ENCODE measurements at places on chromosomes 3 and 15. TPM values are rescaled to one million over a fixed set of nuclear protein-coding genes. Genes with fewer than 3 reads are reported as not detected.
A peak's percentile ranks its signal among the peaks of the same experiment; 100 is the strongest.

Gene FANCD2OS
- not detected for total RNA-seq

DNA sequence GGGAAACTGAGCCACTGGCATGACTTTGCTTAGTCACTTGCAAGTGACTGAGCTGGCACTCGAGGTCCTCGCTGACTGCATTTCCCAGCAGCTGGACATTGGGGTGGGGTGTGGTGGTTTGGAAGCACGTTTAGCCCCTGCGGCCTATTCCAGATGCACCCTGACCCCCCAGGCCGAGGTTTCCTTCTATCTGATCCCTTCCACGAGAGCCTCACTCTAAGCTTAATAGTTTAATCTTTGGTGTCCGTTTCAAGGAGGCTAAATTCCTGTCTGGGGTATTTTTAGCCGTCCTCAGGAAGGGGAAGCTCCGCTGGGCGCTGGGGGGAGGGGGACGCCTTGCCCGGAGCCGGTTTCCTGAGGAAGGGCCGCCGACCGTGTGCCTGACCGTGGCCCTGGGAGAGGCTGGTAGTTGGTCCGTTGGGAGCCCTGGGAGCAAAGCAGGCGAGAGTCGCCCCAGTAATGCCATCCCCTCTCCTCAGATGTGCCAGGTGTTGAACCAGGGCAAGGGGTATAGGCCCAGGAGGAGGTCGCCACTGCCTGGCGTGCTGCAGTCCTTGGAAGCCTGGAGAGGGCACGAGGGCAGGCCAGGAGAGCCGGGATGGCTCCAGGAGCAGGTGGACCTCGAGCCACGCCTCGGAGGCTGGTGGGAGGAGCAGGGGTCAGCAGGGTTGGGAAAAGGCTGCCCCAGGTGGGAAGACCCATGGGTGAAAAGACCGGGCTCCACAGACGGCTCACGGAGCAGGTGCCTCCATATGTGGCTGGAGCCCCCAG is 37.2 kb downstream of the IDH2 start:
- H3K27ac ChIP-seq, result no peak overlapping the region
- H3K36me3 ChIP-seq, result no peaks in the 10 kb centered on the region
- no peak overlapping the region for H3K4me3 ChIP-seq
- no peak for DNase-seq

- no peak overlapping the region for H3K27ac ChIP-seq
- no peak overlapping the region for H3K4me3 ChIP-seq
- no peak for DNase-seq
- peaks cover 3% of the 10 kb centered on the region for H3K36me3 ChIP-seq
Measured at GRCh38 chr3:186095561-186096081, 13.3 kb downstream of the ETV5 start.

DNA sequence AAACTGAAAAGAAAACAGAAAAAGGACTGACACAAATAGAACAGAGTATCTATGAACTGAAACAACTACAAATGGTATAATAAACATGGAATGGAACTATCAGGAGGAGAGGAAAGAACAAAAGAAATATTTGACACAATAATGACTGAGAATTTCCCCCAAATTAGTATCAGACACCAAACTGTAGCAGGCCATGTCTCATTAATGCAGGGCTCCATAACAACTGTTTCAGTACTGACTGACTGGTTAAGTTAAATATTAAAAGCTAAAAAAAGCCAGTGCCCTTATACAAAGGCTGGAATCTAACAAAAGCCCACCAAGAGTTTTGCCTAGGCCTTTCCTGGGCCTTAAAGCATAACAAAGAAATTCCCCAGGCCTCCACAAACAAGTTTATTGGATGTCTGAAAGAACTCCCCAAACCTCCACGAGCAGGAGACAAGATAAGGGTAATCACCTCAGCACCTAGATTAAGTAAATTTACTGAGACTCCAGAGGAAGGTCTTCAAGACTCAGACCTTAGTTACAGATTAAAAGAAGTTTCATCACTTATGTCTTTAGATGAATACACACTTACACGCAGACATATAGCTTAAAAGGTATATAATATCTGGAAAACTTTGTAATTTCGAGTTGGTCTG is 45.7 kb downstream of the KPNA1 start:
- H3K36me3 ChIP-seq, result peaks cover 3% of the 10 kb centered on the region
- H3K4me3 ChIP-seq, result no peak overlapping the region
- H3K27ac ChIP-seq, result peak overlapping the region; percentile 43
- peaks cover 45% of the 10 kb centered on the region for H3K4me1 ChIP-seq

Gene TNIK
- total RNA-seq, result 98.9 TPM

GRCh38 chr15:38093931-38094330 is 158.7 kb upstream of the SPRED1 start:
- DNase-seq, result no peak
- no peak overlapping the region for H3K4me3 ChIP-seq
- no peaks in the 10 kb centered on the region for H3K4me1 ChIP-seq
- no peak overlapping the region for H3K27ac ChIP-seq
- no peaks in the 10 kb centered on the region for H3K27me3 ChIP-seq
- no peaks in the 10 kb centered on the region for H3K36me3 ChIP-seq

- H3K4me3 ChIP-seq, result no peak overlapping the region
- H3K27ac ChIP-seq, result no peak overlapping the region
- no peaks in the 10 kb centered on the region for H3K4me1 ChIP-seq
- no peaks in the 10 kb centered on the region for H3K27me3 ChIP-seq
- no peak for DNase-seq
Measured at GRCh38 chr3:101279162-101279561, 41.2 kb downstream of the IMPG2 start.

DNA sequence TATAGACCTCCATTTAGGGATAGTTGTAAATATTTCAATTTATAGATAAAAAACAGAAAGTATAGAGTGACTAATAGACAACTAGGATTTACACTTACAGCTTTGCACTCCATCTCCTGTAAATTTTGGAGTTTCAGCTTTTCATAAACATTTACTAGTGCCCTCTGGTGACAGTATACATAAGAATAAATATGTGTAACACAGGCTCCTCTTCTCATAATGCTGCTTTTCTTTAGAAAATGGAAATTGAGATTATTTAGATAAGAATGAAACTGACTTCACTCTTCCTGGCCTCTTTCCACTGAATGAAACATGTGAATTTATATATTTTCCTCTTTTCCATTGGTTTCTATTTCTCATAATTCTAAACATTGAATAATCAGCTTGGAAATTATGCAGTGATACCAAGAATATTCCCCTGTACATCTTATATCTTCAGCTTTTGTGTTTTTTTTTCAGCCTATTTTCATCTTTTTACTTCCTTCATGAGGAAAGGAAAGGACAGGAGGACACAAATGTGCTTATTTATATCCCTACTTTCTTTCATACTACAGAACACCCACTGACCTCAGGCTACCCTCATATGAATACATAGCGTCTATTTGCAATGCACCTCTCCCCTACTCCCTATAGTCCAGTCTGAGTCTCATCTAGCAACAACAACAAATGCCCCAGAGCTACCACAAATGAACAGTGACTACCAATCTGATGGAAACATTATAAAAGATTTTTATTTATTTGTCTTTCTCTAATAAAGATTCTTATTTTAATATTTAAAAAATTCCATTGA is 103.1 kb upstream of the CCDC39 start:
- no peak overlapping the region for H3K27ac ChIP-seq
- H3K36me3 ChIP-seq, result no peaks in the 10 kb centered on the region
- H3K4me3 ChIP-seq, result no peak overlapping the region
- no peak for DNase-seq
- H3K27me3 ChIP-seq, result no peaks in the 10 kb centered on the region

Gene TRAIP
- total RNA-seq, result 4.8 TPM

GRCh38 chr3:37050282-37050681 is 57.0 kb downstream of the MLH1 start:
- H3K27me3 ChIP-seq, result no peaks in the 10 kb centered on the region
- H3K27ac ChIP-seq, result no peak overlapping the region

Gene TMEM45A
- 0.65 TPM for total RNA-seq

Gene MORC1
- 0.68 TPM for total RNA-seq

- H3K27ac ChIP-seq, result peak overlapping the region; percentile 94
- peak; percentile 53 for DNase-seq
- H3K4me1 ChIP-seq, result peaks cover 12% of the 10 kb centered on the region
- H3K36me3 ChIP-seq, result peaks cover 9% of the 10 kb centered on the region
Measured at GRCh38 chr3:158097593-158098308, 8.5 kb downstream of the SHOX2 start.

GRCh38 chr15:92669432-92669831 is 13.9 kb upstream of the FAM174B start:
- peaks cover 2% of the 10 kb centered on the region for H3K4me1 ChIP-seq
- H3K27ac ChIP-seq, result no peak overlapping the region
- no peak overlapping the region for H3K4me3 ChIP-seq
- DNase-seq, result no peak
- H3K36me3 ChIP-seq, result peaks cover 2% of the 10 kb centered on the region
- H3K27me3 ChIP-seq, result peaks cover 36% of the 10 kb centered on the region

Gene ZBTB47
- total RNA-seq, result 1.1 TPM

- H3K36me3 ChIP-seq, result no peaks in the 10 kb centered on the region
- H3K27me3 ChIP-seq, result peaks cover 8% of the 10 kb centered on the region
- no peak overlapping the region for H3K27ac ChIP-seq
- no peak for DNase-seq
- H3K4me1 ChIP-seq, result no peaks in the 10 kb centered on the region
- H3K4me3 ChIP-seq, result no peak overlapping the region
Measured at GRCh38 chr3:39241561-39241960, 38.3 kb downstream of the CX3CR1 start.

DNA sequence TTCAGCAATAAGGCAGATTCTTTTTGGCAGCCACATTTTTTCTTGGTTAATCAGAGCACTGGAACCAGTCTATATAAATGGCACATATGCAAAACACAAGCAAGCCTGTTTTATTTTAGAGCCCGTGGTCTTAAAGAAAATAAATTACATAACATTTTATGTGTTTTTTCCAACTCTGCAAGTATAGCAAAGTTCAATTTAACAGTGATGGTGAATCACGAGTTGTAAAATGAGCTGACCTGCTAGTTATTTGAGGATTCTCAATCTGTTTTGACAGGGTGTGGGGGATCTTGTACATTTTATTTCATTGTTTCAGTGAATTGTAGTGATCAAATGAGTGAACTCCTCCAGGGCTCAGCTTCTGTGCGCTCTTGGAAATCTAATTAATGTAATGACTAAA is 2.7 kb downstream of the ARHGEF26 start:
- H3K27me3 ChIP-seq, result peaks cover 66% of the 10 kb centered on the region
- H3K27ac ChIP-seq, result no peak overlapping the region
- no peak for DNase-seq

DNA sequence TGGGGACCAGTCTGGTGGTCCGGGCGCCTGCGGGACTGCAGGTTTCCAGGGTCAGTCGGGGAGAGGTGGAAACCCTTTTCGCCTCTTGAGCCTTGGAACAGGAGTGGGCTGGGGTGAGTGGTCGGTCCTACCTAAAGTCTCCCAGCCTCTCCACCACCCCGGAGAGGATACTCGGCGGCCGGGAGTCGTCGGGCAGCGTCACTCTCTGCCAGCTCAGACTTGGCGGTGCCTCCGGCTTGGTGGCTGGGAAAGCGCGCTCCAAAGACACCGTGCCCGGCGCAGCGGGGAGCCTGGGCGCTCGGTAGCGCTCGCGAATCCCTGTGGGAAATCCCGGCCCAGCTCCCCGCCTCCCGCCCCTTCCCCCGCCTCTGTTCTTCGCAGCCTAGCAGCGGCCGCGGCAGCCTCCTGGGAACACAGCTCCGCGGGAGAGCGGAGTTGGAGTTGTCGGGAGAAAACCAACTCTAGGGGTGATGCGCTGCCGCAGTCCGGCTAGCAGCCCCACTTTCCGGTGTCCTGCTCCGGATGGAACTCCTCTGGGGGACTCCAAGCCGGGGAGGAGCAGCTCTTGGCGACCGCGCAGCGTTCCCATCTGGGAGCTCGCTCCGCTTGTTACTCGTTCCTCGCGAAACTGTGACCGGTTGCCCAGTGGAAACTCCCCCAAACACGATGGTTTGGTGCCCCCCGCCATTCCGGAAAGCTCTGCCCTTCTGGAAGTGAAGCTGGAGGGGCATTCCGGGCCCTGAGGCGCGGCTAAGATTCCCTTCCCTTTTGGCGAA is 1.4 kb downstream of the EPHB1 start:
- H3K27ac ChIP-seq, result no peak overlapping the region
- peaks cover 16% of the 10 kb centered on the region for H3K4me1 ChIP-seq
- no peak for DNase-seq

Gene CPNE4
- not detected for total RNA-seq

GRCh38 chr3:179558742-179559364 is 3.9 kb upstream of the ACTL6A start:
- H3K27ac ChIP-seq, result no peak overlapping the region
- no peaks in the 10 kb centered on the region for H3K36me3 ChIP-seq
- H3K4me1 ChIP-seq, result peaks cover 11% of the 10 kb centered on the region
- DNase-seq, result no peak

Gene SEMA6D
- not detected for total RNA-seq

DNA sequence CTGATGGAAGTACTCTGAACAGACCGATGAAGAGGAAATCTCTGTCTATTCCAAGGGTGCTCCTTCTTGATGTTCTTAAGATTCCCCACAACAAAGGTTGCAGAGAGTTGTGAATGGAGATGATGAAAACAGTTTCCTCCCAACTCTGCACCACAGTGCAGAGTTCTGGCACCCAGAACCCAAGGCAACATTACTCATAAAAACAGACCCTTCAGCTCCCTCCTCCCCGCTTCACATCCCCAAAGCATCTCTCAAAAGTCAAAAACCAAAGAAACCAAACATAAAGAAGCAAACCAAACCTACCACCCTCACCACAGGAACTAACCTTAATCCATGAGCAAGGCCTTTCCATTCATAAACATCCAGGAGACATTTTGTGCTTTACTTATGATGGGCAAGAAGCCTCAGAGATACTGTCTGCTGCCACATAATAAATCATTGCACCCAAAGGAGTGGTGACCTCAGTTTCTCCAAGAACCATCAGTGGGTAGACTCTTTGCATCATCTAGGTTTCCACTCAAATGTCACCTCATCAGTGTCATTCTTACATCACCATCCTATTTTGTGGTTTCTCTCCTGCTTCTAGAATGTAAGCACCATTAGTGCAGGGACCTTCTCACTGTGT is 13.2 kb downstream of the PCOLCE2 start:
- DNase-seq, result no peak
- H3K36me3 ChIP-seq, result peaks cover 3% of the 10 kb centered on the region
- H3K27me3 ChIP-seq, result peaks cover 39% of the 10 kb centered on the region
- H3K4me1 ChIP-seq, result no peaks in the 10 kb centered on the region
- H3K27ac ChIP-seq, result no peak overlapping the region

DNA sequence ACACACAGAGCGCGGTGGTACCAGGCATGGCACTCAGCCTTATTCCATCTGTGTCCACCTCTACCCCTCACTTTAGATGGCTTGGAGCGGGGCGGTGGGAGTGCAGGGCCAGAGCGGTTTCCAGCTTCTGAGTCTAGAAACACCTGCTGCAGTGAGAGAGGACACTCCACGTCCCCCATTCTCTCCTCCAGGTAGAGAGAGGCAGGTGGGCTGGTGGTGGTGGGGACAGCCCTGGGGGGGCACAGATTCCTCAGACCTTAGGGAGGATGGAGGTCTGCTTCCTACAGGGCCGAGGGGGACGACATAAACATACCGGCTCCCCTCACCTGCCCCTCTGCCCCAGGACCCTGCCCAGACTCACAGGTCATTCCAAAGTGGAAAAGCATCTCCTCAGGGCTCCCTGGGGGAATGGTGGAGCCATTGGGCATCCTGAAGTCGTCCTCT is 40.4 kb downstream of the MUC20 start:
- no peak for DNase-seq
- H3K27me3 ChIP-seq, result peaks cover 70% of the 10 kb centered on the region
- peaks cover 5% of the 10 kb centered on the region for H3K36me3 ChIP-seq
- peak overlapping the region; percentile 50 for H3K4me3 ChIP-seq
- peaks cover 16% of the 10 kb centered on the region for H3K4me1 ChIP-seq

Gene SPATA12
- not detected for total RNA-seq

Gene SH2D7
- not detected for total RNA-seq

- peak overlapping the region; percentile 95 for H3K27ac ChIP-seq
- no peaks in the 10 kb centered on the region for H3K36me3 ChIP-seq
- H3K27me3 ChIP-seq, result no peaks in the 10 kb centered on the region
- H3K4me1 ChIP-seq, result peaks cover 11% of the 10 kb centered on the region
- no peak for DNase-seq
Measured at GRCh38 chr3:128846486-128846891, 32.9 kb upstream of the ACAD9 start.

Gene INSYN1
- not detected for total RNA-seq

Data from T-helper 17 cell (primary cell).